ENCODE measurements at places on chromosomes 16 and 17.
A peak's percentile ranks its signal among the peaks of the same experiment; 100 is the strongest.

DNA sequence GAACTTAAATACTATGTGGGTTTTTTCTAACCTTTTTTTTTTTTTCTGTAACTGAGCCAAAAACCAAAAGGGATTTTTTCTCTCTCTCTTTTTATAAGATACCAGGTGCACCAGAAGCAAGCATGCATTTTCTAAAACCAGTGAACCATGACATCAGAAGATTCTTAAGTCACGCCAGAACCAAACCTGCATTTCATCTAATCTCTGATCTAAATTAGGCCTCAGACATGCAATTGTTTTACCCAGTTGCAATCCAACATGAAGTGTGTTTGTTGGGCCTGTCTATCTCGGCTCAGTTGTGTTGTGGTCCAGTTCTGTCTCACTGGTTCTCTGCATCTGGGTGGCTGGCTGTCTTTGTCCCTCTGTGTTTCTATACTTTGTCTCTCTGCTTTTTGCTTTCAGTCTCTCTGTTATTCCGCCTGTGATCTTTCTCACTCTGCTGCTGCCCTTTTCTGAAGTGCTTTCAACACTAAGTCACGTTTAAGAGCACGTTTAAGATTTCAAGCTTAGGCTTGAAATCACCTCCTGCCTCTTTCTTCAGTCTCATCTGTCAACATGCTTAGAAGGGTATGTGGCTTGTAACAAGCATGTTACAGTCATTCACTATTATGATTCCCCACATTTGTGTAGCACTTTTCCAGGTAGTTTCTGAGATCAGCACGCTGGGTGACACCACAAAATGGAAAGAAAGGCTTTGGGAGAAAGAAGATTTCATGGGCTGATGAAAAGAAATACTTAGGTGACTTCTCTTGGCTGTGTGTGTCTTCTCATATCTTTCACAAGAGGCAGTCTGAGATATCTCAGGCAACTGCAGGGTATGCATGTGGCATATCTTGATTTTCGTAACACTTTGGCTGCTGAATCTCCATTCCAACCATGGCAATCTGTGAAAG lies 488.9 kb downstream of the SHISA9 start:
- DNase-seq: no peak

DNA sequence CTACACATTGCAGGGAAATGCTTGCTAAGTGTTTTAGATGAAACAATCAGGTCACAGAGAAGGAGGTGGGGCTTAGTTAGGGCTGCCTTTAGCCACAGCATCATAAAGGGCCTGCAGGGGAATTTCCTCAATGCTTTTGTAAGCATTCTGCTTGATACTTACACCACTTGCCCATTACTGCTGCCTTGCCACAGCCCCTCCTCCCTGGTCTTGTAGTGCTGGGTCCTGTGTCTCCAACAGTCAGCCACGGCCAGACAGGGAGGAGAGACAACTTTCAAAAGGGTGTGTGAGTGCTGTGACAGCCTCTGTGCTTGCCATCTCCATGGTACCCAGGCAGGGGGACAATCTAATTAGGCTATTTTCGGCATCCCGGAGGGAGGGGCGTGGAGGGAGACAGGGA lies 111.2 kb downstream of the SHISA9 start:
- no peak for DNase-seq

GRCh38 chr17:79077587-79077986 lies 3.0 kb downstream of the ENGASE start:
- DNase-seq: no peak

GRCh38 chr16:2769675-2770056 lies 7.4 kb downstream of the ELOB start:
- no peak for DNase-seq

GRCh38 chr16:68404736-68405345 lies 43.5 kb downstream of the SMPD3 start:
- DNase-seq: no peak

- DNase-seq: no peak
Measured at GRCh38 chr16:78309763-78310162, 210.3 kb downstream of the WWOX start.

- no peak for DNase-seq
Measured at GRCh38 chr17:57636274-57636673, 108.8 kb downstream of the CCDC182 start.

- no peak for DNase-seq
Measured at GRCh38 chr16:1696863-1697262, 9.1 kb upstream of the MAPK8IP3 start.

- DNase-seq: no peak
Measured at GRCh38 chr17:51097708-51098446, 22.8 kb downstream of the SPAG9 start.

DNA sequence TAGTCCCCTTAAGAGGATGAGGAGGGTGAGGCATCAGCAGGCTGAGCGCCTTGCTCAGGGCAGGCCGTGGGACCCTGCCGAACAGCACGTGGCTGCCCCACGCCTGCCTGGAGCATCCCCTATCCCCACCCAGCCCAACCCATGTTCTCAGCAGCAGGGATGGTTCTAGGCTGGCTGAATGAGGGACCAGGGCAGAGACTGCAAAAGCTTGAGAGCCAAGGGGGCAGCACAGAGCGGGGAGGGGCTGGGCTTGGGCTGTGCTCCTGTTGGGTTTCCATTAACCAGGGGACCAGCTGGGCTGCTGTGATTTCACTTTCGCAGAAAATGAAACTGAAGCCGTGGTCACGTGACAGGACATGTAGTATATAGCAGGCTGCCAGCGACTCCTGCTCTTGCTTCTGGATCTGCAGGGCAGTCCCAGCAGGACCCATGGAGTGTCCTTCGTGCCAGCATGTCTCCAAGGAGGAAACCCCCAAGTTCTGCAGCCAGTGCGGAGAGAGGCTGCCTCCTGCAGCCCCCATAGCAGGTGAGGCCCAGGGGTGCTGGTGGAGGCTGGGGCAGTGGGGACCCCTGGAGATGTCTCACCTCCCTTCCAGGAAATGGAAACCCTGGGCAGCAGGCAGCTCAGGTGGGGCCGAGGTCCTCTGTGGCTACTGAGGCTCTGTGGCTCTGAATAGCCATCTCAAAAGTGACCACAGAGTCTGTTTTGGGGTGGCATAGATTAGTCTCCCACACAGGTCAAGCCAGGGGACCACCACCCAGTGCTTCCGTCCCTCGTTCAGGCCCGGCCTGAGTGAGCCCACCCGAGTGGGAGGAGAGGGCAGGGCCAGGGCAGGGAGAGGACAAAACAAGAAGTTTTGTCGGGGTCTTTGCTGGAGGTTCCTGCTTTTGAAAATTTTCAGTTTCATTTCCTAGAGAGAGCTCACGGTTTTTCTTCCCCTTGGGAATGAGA lies 2.9 kb downstream of the RNF213 start:
- peak; percentile 29 for DNase-seq

GRCh38 chr16:51084074-51084928 lies 66.8 kb downstream of the SALL1 start:
- no peak for DNase-seq

- no peak for DNase-seq
Measured at GRCh38 chr17:9174779-9175574, 153.7 kb downstream of the NTN1 start.

DNA sequence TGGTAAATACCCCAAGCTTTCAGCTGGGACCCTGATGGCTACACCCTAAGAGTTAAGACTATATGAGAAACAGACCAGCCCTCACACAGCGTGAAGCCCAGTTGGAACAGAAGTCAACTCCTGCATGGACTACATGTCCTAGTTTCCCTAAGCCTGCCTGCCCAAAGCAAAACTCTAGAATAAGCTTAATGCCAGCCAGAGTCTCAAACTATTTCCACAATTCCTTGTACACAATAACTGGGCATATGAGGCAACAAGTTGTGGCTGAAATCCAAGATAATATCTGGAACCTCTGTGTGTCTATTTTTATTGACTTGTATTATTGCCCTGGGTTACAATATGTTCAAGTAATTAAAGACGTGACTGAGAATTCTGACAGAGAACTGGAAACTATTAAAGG lies 19.4 kb downstream of the MYH10 start:
- no peak for DNase-seq
